ENCODE measurements at places on chromosomes 12 and 14. TPM values are rescaled to one million over a fixed set of nuclear protein-coding genes. Genes with fewer than 3 reads are reported as not detected.
A peak's percentile ranks its signal among the peaks of the same experiment; 100 is the strongest.

DNA sequence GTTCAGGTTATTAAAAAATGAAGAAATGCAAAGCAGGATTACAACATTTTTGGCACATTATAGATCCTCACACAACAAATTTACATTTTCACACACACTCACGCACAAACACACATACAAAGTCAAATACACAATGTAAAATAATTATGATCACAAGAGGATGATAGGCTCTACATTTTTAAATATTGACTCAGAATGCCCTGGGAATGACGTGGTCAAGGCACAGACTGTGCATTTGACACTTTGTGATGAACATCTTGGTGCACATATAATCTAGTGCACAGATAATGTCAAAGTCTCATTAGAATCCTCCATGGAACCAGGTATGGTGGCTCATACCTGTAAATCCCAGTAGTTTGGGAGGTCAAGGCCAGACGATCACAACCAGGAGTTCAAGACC lies 49.4 kb downstream of the DPF3 start:
- no peak for DNase-seq

DNA sequence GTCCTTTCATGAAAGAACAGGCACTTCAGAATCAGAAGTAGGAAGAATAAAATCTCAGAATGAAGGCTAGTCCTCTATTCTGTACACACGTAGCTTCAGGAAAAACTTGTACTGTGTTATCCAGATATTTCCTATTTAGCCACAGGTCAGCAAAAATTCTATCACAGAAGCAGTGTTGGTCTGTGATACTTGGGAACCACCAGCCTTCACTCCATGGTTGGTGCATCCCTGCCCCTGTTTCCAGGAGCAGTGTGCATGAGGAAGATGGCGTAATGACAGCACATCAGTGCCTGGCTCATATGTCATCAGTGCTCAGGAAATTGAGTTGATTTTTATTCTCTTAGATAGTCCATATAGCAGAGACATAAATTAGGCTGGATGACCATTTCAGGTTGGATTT lies 87.7 kb downstream of the SAMD4A start:
- peak; percentile 18 for DNase-seq

DNA sequence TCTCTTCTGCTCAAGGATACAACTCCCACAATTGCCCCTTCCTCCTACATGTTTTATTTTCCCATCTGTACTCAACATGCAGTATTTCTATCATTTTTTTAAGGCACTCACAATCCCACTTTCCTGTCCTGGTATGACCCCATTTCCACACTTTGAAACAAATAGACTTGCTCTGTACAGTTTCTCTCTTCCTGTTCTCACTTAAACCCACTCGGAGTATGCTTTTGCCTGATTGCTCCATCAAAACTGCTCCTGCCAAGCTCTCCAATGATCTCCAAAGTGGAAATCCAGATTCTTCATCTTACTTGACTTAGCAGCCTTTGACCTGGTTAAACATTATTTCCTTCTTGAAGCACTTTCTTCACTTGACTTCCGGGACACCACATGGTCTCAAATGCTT lies 384.5 kb downstream of the SEC23A start:
- no peak for DNase-seq

GRCh38 chr14:60945984-60946383 lies 34.9 kb downstream of the TRMT5 start:
- DNase-seq, result no peak

- no peak for DNase-seq
These were observed 897 bp upstream of the TEX22 start for GRCh38 chr14:105397350-105397931.

- peak; percentile 64 for DNase-seq
These were observed 506.8 kb downstream of the LRFN5 start for GRCh38 chr14:42113358-42114069.

DNA sequence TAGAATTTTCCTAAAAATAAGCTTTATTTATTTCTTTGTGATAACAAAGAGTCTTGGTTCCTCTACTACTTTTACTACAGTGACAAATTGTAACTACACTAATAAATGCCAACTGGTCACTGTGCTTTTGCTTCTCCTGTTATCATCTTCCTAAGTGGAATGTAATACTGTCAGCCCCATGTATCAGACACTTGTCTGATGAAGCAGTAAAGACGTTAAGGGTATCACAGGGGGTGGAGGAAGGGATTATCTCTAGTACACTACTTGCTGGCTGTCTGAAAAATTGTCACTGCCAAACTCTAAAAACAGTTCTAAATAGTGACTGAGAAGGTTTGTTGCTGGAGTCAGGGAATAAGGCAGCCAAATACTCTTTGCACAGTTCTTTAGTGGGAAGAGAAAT lies 11.3 kb downstream of the ASB8 start:
- DNase-seq, result no peak

GRCh38 chr12:27014085-27014858 lies at the start of gene TM7SF3:
TSS of gene TM7SF3 (minus strand) at chr12:27014384. CDS start at chr12:27014168, 216 bp downstream.
- DNase-seq, result peak; percentile 96

AKAP5 gene
- total RNA-seq, result 2.9 TPM

RNASE1 gene
- 6.0 TPM for total RNA-seq

NKX2-8 gene
- total RNA-seq, result 4.8 TPM
